Activated CD4-positive, alpha-beta T cell treated with anti-CD3 and anti-CD28 coated beads for 4 hours (primary cell): ENCODE measurements at places on chromosomes 1 and 21.

DNA sequence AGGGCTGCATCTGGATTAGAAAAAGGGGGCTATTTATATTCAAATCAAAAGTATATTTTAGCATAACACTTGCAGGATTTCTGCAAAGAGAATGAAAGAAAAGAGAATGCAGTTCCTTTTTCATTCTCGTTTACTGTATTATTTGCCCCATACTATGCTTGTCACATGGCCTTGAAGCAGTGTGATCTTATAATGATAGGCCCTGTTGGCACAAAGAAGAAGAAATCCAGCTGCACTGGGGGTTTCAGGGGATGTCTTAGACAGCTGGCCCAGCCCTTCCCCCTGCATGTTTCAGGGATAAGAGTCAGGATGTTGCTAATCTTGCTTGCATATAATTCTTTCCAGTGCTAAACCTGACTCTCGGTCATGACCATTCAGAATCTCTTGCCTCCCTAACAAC, 369.5 kb downstream of the SEC16B start:
- DNase-seq: no peak

- no peak for DNase-seq
Observed at GRCh38 chr21:29258626-29259338, 39.9 kb upstream of the BACH1 start.

DNA sequence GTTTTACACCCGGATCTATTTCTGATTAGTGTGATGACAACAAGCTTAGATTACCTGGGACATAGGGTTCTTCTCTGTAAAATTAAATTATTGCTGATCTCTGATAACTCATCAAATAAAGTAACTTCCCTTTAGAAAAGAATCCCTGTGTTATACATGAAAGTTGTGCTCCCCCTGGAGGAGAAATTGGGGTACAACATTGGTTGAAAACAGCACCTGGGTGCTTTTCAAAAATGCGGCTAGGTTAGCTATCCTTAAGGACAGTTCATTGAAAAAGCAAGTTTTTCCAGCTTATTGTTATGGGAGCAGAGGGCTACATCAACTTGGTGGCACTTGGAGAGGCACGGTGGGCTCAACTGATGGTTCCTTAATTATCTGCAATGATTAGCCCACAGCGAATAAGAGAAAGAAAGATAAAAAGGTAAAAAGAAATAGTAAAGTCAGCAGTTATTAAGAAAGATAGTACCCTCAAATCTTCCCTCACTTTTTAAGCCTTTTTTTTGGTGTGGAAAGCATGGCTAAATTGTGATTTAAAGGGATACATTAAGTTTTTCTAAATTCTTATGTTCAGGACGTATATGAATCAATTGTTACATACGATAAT, 97.8 kb downstream of the FMN2 start:
- DNase-seq: no peak

DNA sequence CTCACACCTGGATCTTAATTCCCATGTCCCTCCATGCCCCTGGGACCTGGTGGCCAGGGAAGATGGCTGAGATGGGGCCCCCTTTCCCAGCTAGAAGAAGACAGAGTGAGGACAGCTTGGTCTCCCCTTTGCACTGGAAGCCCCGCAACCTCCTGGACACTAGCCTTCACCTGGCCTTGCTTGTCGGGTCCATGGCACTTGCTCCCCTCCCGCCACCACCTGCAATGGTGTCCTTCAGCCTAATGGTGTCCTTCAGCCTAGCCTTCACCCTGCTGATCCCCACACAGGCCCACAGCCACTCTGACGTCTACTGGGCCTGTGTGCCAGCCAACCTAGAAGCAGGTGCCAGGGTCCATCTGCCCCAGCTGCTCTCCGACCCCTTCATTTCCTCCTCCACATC, 45.9 kb upstream of the EDN2 start:
- no peak for DNase-seq
